Forelimb muscle (tissue), 1 donor: ENCODE measurements at places on chromosomes 13 and 19.

- DNase-seq, result no peak
Observed at GRCh38 chr19:50020481-50020880, 4.7 kb downstream of the VRK3 start.

DNA sequence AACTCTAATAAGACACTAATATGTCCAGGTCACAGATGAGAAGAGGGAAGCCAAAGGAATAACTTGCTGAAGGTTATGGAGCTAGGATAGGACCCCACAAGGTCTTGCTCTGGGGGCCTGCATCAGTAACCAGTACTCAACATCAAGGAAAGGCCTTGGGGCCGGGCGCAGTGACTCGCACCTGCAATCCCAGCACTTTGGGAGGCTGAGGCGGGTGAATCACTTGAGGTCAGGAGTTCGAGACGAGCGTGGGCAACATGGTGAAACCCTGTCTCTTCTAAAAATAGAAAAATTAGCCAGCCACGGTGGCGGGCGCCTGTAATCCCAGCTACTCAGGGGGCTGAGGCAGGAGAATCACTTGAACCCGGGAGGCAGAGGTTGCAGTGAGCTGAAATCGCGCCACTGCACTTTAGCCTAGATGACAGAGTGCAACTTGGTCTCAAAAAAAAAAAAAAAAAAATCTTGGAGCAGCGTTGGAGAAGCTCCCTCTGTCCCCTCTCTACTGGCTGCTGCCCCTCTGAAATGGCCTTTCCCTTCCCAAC is 1.8 kb downstream of the LONP1 start:
- DNase-seq, result no peak

DNA sequence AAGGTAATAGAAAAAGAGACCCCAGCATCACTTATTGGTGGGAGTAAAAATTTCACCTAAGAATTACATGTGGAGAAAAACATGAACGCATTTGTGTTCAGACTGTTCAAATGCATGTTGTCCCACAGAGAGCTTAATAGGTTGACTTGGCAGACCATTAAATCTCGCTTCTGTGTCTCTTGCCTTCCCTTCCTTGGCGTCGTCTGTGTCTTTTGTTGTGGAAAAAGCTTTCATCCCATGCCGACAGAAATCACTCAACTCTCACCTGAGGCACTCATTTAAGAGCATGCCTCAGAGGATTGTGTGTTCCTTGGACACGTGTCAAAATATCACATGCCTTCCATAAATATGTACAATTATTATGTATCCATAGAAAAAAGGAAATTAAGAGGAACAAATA is 24.4 kb upstream of the CACNA1A start:
- DNase-seq, result no peak

- DNase-seq, result no peak
Observed at GRCh38 chr19:50399368-50399745, 15.2 kb downstream of the POLD1 start.

- DNase-seq, result no peak
Observed at GRCh38 chr13:24353736-24354135, 44.4 kb downstream of the C1QTNF9 start.

- no peak for DNase-seq
Observed at GRCh38 chr19:10344780-10345179, 5.4 kb upstream of the ICAM3 start.

- no peak for DNase-seq
Observed at GRCh38 chr19:39157275-39157996, 31.9 kb downstream of the PAK4 start.
